Astrocyte of the spinal cord (primary cell): ENCODE measurements at places on chromosomes 7 and 10.

GRCh38 chr10:49783645-49784044 is 21.5 kb upstream of the OGDHL start:
- DNase-seq, result no peak

- peak; percentile 66 for DNase-seq
Observed at GRCh38 chr10:77846718-77847311, 79.7 kb downstream of the DLG5 start.

DNA sequence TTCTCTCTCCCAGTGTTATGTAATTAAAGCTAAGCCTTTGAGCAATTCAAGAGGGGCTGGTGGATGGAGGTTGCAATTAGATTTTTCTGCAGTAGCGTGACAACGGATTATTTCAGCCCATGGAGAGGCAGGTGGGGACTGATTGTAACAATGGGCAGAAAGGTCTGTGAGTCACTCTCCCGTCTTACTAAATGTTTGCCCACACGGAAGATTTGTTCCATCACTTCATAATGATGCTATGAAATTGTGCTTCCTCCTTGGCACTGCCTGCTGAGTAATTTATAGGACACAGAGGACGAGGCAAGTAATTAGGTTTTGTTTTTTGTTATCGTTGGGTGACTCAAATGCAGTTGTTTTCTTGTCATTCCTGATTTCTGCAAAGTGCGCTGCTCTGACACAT is 594.5 kb upstream of the DPP6 start:
- DNase-seq, result no peak

GRCh38 chr10:58175990-58176900 is 91.4 kb downstream of the IPMK start:
- peak; percentile 31 for DNase-seq

GRCh38 chr7:155756322-155756721 is 55.9 kb downstream of the SHH start:
- no peak for DNase-seq

DNA sequence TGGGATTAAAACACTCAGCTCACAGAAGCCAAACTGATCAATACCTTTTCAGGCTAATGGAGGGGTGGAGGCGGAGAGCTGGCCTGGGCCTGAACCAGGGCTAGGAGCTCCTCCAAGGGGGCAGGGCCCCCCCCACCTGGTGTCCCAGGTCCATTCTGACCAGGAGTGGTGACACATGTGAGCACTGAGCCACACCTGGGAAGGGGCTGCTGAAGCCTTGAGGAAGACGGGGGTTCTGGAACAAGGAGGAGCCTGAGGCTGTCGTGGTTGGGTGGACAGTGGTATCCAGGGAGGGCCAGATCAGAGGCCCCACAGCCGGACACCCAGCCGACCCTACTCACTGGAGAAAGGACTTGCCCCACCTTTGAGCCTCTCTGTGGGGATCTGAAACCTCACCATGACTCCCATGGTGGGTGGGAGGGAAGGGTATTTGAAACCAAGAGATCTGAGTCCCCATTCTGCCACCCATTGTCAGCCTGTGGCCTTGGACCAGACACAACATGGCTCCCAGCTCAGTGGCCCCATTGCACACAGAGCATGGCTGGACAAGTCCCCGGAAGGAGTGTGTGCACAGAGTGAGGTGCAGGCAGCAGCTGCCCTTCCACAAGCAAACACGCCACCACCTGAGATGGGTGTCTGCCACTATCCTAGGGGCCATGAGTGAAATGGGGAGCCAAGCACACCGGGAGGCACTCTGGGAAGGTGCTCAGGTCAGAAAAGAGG is 12.4 kb downstream of the TMEM273 start:
- no peak for DNase-seq

DNA sequence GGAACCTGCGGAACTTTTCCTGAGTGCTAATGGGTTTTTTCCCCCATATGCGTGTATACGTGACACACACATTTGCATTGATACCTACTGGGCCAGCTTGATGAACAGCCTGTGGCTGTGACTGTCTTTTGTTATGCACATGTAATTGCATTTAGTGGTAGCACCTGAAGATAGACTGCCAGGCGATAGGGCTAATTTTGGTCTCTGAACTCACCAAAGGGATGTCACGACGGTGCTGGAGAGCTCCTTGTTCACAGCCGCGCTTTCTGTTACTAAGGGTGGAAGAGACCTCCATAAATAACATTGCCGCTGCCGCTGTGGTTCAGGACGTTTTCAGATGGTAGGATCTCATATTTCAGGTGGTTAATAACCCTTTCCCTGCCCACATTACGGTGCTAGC is 133.2 kb downstream of the CAMK1D start:
- DNase-seq, result no peak

GRCh38 chr10:27794157-27794556 is 48.5 kb upstream of the MKX start:
- DNase-seq, result no peak

- no peak for DNase-seq
Observed at GRCh38 chr10:62632071-62632809, 172.3 kb upstream of the ADO start.

GRCh38 chr7:144853542-144853941 is 17.7 kb upstream of the TPK1 start:
- DNase-seq, result no peak

- DNase-seq, result no peak
Observed at GRCh38 chr7:74684921-74685320, 27.4 kb downstream of the GTF2I start.

DNA sequence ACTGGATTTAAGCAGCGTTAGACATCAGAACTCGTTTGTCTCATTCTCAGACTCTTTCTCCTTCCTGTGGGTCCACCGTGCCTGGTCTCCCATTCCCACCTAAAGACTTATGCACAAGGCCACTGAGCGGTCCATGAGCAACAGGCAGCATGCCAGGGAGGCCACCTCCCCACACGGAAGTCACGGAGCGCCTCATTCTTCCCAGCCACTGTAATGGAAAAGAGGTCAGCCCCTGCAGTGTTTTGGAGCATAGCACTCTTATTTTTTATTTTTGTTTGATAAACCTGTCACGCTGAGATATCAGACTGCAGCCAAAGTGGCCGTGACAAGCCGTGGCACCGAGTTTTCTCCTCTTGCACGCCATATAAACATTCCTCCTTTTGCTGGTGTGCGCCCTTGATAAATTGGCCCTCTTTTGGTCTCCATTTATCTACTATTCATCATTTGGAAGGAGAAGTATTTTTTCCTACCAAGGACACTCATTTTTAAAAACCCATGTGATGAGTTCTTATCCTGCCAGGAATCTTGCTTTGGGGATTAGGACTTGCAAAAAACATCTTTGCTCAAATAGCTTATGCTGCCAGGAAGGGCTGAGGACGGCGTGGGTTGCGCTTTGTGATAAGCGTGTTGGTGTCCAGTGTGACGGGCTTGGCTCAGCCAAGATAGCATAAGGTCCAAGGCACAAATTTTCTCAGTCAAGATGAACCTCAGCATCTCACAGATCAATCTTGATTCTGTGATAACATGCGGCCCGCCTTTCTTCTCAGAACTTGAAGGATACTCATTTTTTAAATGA is 206.0 kb downstream of the CCDC3 start:
- DNase-seq, result no peak

- DNase-seq, result no peak
Observed at GRCh38 chr10:103428989-103429643, 23.1 kb downstream of the CALHM2 start.

DNA sequence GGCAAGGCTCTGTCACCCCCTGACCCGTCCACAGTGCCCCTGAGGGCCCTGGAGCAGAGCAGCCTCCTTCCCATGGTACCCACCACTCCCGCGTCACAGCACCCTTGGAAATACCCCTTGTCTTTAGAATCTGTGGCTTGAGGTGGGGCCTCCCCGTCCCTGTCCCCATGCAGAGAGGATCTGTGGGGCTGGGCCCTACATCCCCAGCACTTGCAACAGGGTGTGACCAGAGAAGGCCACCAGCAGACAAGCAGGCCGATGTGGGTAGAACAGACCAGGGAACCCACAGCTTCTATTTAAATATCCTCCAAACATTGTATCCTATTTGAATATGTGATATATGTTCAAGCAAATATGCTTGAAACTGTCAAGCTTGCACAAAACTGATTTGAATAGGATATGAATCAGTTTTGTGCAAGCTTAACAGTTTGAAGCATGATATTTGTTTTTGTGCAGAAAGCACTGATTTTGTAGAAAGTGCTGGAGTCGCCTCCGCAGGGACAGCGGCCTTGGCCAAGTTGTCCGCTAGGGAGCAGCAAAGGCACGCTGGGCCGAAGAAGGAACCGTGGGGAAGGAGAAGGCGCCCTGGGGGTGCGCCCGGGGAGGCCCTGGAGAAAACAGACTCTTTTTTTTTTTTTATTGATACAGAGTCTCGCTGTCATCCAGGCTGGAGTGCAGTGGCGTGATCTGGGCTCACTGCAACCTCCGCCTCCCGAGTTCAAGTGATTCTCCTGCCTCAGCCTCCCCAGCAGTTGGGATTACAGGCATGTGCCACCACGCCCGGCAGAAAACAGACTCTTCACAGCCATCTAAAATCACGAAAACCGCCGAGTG is 2.2 kb downstream of the CFAP46 start:
- peak; percentile 28 for DNase-seq

GRCh38 chr7:29921404-29922010 is 68.1 kb downstream of the SCRN1 start:
- peak; percentile 70 for DNase-seq

- no peak for DNase-seq
Observed at GRCh38 chr7:21462081-21462480, 34.2 kb downstream of the SP4 start.

GRCh38 chr7:130881799-130882141 is 147.8 kb upstream of the KLF14 start:
- no peak for DNase-seq
